Activated T-cell treated with anti-CD3 and anti-CD28 coated beads for 1 hour (primary cell): ENCODE measurements at places on chromosomes 5 and 9.

DNA sequence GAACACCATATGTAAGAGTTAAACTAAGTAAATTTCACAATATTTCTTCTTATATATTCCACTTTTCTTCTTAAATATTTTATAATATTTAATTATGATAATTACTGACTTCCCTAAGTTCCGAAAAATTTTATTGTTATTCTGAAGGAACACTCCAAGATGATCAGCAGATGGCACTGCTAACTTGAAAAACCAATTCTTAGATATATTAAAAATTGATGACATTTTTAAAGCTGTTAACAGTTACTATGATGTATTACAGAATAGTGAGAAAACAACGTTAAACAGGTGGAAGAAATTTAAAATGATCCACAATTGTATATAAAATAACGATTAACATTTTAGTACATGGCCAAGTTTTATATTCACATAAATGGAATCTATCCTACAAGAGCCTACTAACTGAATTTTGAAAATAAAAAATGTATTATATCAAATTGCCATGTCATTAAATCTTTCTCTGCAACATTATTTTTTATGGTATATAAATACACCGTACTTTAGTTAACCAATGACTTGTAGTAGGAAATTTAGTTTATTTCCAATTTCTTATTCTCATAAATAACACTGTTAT, 30.1 kb upstream of the MUSK start:
- DNase-seq, result no peak

- DNase-seq, result no peak
Observed at GRCh38 chr9:126478216-126478981, 135.3 kb upstream of the LMX1B start.

DNA sequence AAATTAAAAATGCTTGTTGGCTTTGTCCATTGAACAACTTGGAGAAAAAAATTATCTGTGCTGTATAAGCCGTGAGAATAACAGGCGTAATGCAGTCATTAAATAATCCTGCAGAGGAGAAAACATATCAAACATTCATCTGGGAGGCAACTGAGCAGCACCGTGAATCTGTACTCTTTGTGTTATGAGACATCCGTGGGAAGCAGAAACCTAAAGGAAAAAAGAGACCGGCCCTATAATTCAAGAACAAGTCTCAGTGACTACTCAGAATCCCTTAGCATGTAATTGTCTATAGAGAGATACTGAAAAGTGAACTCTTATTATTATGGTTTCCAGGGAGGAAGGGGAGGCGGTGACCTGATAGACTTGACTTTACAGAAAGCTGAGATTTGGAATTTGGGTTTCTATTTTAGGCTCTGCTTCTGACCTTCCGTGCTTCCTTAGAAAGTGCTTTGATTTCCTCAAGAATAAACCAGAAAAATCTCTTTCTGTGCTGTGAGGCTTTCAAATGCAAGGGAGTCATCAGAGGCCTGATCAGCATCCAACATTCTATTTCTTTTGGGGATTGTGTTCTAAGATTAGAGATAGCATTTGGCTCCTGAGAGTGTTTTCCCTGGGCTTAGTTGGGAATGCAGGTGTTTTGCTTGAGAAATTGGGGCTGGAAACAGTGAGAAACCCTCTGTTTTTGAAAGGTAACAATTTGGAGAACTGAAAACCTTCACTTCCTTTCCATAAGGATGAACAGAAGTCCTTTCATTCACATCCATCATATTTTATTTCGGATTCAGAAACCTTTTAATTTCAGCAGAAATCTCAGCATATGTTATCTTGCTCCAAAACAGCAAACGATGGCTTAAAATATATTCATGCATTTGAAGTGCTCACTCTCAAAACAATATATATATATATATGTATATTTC, 296.7 kb downstream of the CSNK1G3 start:
- no peak for DNase-seq

DNA sequence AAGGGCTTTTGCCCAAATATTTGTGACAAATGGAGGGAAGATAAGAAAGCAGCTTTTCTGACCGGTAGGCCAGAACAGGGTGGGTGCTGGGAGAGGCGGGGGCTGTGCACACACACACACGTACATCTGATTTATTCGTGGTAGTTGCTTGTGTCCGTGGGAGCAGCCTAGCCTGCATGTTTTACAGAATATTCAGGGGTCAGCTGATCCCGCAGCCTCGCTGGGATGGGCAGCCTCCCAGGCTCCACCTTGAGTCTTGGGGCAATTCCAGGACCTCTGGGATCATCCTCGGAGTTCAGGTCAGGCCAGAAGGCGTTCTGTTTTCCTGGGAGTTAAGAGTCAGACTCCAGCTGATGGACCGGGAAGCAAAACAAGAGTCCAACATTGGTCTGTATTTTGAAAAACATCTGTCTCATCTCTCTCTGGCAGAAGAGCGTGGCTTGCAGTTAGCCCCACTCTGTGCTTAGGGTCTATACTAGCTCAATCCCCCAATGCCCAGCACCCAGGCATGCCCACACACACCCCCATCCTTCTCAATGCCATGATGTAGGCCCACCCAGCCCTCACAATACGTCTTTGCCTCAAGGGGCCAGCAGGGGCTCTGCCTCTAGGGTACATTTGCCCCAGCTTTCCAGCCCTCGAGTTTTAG, 210.6 kb downstream of the GOLPH3 start:
- no peak for DNase-seq

DNA sequence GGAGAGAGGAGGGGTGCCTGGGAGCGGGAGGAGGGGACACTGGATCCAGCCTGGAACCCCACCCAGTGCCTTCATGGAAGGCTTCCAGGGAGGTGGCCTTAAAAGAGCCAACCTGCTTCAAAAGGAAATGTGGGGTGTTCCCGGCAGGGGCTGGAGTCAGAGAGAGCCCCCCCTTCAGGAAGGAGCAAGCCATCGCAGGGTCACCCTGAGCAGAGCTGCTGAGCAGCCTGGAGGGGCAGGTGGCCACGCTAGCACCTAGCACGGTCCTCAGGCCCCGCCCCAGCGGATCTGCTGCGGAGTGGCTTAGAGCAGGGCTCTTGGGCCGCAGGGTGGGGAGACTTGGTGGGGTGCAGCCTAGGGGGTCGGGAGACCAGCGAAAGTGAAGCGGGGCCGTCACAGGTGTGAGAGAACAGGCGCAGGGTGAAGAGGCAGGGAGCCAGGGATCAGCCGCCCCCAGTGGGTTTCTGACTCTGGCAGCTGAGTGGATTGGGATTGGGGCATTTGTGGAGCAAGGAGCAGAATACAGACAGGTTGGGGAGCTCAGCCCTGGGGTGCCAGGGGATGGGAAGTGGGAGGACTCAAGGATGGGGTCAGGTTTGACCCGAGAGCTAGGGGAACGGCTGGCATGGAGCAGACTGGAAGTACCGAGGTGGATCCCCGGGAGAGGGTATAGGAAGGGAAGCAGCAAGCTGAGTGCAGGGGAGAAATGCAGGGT, 1.5 kb downstream of the LCN2 start:
- no peak for DNase-seq

DNA sequence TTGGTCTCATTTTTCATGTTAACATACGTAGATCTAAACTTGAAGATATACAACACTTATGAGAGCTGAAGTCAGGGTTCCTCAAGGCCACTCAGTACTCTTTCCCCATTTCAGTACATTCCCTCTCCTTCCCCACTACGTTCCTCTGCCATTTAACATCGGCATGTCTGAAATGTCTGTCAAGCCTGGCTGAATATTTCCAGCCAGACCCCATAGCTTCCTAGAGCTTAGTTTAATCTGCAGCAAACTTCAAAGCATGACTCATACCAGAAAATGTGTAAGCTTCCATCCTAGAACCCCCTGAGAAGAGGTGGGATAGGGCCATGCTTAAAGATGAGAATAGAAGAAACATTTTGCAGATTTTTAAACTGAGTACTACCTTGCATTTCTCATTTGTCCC, 6.2 kb downstream of the GZMA start:
- no peak for DNase-seq

DNA sequence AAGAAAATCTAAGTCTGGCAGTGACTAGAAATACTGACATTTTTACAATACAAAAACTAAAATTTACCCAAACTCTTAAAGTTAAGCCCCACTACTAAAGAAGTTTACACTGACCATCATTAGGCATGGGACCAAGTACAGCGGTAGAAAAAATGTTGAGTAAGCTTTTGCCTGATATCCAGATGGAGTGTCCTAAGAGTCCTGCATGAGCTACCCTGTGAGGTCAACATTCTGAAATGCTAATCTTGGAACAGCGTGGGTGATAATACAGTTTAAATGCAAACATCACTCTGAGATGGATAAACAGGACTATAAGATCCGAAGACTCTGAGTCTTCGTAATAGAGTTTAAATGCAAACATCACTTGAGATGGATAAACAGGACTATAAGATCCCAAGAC, 189.7 kb downstream of the DCP2 start:
- no peak for DNase-seq

DNA sequence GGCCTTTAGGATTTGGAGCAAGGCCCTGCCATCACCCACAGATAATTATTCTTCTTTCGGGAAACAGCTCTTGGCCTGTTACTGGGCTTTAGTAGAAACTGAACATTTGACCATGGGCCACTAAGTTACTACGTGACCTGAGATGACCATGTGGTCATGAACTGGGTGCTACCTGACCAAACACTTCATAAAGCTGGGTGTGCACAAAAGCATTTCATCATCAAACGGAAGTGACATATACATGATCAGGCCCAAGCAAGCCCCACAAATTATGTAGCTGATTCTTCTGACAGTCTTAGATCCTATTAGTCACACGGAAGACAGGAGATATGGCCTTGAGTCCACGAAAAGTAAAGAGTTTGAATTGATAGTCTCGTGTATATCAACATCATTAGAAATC, 130.9 kb upstream of the FBN2 start:
- no peak for DNase-seq

GRCh38 chr5:36397901-36398536, 96.3 kb upstream of the RANBP3L start:
- DNase-seq, result no peak

DNA sequence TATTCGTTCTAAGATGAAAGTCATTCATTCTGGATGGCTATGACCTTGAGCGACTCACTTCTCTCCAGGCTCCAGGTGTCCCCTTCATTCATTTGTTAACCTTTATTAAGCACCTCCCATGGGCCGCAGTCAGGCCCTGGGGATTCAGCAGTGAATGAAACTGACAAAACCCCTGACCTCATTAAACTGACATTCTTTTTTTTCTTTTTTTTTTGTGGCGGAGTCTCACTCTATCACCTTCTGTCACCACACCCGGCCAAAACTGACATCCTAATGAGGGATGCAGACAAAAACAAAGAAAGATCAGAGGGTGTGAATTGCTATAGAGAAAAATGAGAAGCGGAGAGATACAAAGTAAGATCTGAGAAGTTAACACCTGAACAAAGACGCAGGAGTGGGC, 16.5 kb upstream of the ODF2 start:
- DNase-seq, result no peak

DNA sequence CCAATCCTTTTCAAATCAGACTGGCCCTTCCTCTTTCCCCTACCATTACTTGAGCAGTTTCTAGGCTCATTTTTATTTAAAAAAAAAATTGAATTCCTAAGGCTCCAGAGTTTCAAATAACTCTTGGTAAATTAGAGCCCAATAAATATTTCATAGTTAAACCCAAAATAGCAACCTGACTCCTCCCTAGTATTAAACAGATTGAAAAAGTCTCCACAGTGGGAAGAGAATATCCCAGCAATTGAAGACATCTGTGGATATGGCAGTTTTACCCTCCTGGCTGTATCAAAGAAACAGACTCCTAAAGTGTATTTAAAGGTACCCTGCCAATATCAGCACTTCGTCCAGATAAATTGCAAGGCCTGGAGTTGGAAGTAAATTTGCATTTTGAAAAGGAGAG, 52.7 kb upstream of the GDNF start:
- no peak for DNase-seq

GRCh38 chr5:138096363-138096762, 12.5 kb downstream of the WNT8A start:
- no peak for DNase-seq

DNA sequence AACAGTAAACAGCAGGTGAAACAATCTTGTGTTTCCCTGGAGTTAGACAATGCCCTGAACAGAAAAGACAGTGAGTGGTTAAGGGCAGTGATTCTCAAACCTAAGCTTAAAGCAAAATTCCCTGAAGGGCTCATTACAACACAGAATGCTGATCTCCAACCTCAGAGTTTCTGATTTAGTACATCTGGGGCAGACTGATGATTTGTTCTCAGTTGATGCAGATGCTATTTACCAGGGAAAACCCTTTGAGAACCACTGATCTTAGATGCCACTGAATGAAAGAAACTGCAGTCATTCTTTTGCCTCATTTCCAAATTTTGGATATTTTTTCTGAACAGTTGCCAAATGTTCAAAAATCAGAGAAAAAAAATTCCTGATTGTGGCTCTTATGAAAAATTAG, 18.7 kb upstream of the ADAM19 start:
- DNase-seq, result no peak

DNA sequence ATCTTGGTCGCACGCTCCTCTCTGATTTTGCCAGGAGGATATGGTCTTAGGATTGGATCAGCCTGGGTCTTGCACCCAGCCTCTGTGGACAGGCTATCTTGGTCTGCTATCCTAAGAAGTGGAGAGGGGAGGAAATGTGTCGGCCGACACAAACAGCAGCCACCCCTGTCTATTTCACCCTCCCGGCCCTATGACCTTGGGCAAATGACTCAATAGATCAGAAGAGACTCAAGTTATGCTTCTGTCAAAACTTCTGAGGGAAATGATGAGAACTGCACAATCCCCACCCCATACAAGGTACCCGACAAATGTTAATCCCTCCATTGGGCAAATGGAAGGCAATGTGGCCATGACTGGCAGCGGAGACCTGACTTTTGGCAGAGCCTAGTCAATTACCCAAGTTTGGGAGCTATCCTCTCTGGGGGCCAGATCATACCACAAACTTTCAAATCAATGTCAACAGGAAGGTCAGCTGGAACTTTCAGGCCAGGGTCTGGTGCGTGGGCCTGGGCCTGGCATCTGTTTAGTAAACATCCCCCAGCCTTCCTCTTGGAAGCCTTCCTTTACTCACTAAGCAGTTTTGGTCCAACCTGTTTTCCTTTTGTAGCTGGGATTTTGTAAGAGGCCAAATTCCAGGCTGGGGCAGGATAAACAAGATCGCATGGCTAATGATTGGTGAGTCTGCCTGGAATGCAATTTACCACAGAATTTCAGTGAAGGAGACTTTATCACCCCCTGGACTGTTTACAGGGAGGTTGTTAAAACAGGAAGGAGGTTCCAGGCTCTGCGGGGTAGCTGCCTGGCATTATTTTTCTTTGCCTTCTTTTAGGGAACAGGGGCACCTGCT, 64.2 kb upstream of the CPEB4 start:
- no peak for DNase-seq

GRCh38 chr9:128249908-128250838, 25.6 kb downstream of the GOLGA2 start:
- DNase-seq, result peak; percentile 99
